NCI-H774 (cell line): ENCODE measurements at places on chromosomes 2 and 18.

GRCh38 chr18:35114305-35114704, 73.1 kb downstream of the MAPRE2 start:
- no peak for DNase-seq

DNA sequence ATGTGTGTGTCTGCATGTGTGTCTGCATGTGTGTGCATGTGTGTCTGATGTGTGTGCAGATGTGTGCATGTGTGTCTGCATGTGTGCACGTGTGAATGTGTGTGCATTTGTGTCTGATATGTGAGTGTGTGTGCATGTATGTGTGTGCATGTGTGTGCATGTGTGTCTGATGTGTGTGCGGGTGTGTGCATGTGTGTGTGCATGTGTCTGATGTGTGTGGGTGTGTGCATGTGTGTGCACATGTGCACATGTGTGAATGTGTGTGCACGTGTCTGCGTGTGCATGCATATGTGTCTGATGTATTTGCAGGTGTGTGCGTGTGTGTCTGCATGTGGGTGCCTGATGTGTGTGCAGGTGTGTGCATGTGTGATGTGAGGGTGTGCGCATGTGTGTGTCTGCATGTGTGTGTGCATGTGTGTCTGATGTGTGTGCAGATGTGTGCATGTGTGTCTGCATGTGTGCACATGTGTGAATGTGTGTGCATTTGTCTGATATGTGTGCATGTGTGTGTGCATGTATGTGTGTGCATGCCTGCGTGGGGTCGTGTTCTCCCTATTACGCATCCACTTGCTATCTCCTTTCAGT, 470.1 kb upstream of the HS6ST1 start:
- no peak for DNase-seq

DNA sequence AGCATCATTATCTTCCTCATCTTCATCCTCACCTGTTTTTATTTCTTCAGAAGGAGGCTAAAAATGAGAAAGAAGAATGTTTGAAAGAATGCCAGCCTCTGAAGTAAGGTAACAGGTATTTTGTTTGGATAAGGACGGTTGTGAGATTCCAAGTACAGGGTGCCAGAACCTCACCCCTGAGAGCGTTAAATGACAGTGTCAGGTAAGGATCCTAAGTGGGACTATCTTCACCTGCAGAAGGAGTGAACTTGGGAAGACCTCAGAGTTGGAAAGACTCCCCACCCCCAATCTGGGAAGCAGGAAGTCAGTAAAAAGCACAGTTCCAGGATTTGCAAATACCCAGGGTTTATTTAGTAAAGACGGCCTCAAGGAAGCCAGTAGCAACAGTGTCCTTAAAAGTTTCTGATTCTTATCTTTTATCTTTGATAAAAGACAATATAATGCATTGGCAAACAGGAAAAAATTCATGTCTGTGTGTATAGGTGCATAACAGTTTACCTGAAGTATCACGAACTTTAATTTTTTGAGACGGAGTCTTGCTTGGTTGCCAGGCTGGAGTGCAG, 52.3 kb downstream of the THOC1 start:
- DNase-seq = no peak

- DNase-seq = no peak
These were observed 63.2 kb downstream of the TTC32 start for GRCh38 chr2:19838616-19839015.
